Activated CD4-positive, alpha-beta memory T cell treated with anti-CD3 and anti-CD28 coated beads for 36 hours (primary cell): ENCODE measurements at places on chromosomes 2 and 18. TPM values are rescaled to one million over a fixed set of nuclear protein-coding genes. Genes with fewer than 3 reads are reported as not detected.

Gene METAP1D
- total RNA-seq: 3.4 TPM

Gene EGR4
- 0.24 TPM for total RNA-seq

Gene RUFY4
- 1.8 TPM for total RNA-seq

Gene SULT1C3
- not detected for total RNA-seq

Gene TWIST2
- total RNA-seq: not detected

Gene ITGB6
- total RNA-seq: not detected

Gene INHBB
- not detected for total RNA-seq

Gene TTL
- 36.7 TPM for total RNA-seq

Gene IL1R1
- 20.4 TPM for total RNA-seq
